ENCODE measurements at places on chromosomes 12 and 14.

- no peak for DNase-seq
Measured at GRCh38 chr12:103513875-103514274, 18.1 kb upstream of the C12orf42 start.

GRCh38 chr12:88922816-88923215 is 342.5 kb upstream of the KITLG start:
- DNase-seq: no peak

- DNase-seq: no peak
Measured at GRCh38 chr14:33282331-33283230, 343.9 kb downstream of the NPAS3 start.

DNA sequence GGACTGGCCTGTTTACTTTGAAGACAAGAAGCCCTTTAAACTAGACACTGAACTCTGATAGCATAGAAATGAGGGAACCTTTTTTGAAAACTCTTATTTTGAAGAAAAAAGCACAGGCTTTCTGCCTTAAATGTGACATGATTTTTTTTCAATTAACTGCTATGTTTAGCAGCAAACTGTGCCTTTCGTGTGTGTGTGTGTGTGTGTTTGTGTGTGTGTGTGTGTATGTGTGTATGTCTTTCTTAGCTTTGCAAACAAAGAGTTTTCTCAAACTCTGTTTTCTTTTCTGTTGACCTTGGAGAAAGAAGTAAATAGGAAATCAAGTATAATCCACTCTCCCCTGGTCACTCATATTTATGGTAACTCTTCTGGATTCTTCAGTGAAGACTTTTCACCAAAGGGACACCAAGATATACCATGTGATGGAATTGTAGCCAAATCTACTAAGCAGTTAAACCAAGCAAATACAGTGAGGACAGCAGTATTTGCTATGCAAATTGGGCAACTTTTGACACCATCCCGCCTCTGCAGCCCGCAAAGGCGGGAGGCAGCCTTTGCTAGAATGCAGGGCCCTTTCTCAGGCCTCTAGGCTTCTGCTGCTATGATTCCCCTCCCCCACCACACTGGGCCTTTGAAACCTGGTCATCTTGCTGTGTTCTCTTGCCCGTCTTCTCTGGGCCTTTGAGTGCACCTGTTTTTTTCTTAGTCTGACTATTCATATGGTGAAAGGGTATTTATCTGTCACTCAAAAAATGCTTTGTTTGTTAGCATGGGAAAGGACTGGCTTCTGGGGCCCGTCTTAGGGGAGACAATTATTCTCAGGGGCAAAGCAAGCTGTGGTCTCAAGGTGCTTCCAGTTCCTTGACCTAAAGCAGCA is 107.9 kb downstream of the MYRFL start:
- no peak for DNase-seq

DNA sequence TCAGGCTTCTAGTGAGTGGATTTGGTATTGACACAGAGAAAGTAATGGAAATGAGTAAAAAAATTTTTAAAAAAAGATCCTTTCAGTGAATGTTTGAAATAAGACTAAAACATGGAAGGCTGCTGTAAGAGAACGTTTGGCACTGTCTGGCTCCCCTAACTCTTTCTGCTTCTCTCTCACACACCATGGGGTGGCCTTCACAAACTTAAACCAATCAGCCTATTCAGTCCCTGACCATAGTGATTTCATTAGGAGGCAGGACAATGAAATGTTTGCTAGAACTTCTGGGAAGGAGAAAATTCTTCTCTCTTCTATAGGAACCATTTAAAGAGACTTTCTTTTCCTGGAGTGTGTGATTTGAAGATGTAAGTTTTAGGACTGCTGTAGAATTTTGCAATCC is 84.2 kb upstream of the GRIN2B start:
- no peak for DNase-seq

DNA sequence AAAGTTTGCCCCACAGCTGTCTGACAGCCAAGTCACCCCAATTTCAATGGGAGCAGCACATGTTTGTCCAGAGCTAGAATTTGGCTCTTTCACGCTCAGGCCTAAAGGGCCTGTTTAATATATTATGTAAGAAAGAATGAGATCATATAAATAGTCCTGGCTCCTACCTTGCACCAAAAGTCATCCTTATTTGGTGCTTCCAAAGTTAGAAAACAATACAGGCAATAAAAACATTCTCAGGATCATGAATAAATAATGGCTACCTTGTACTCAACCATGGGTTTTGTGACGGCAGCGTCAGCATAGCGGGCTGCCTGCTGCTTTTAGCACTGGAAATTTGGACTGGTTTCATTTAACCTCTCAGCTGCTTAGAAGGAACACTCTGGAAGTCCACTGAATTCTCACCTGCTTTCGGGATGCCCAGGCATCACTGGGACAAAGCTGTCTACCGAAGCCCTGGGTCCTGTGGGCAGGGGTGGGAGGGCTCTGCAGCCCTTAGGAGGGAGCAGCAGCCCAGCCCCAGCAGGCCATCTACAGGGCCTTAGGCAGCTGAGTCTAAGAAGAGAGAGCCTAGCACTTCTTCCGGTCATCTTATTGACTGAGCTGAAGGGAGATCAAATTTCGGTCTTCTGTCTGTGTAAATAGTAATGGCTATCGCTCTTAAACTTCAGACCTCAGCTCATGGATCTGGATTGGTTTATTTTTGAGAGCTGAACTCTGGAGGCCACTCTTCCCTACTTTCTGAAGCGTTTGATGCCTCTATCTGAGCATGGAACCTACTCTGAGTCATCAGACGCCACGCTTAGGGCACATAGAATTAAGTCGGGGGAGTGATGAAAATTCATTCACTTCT is 106.5 kb downstream of the SAMD4A start:
- no peak for DNase-seq

DNA sequence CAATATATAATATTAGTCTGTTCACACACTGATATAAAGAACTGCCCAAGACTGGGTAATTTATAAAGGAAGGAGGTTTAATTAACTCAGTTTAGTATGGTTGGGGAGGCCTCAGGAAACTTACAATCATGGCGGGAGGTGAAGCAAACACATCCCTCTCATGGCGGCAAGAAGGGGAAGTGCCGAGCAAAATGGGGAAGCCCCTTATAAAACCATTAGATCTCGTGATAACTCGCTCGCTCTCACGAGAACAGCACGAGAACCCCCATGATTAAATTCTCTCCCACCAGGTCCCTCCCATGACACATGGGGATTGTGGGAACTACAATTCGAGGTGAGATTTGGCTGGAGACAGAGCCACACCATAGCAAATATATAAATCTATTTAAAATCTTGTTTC is 269.8 kb downstream of the ATP23 start:
- no peak for DNase-seq

DNA sequence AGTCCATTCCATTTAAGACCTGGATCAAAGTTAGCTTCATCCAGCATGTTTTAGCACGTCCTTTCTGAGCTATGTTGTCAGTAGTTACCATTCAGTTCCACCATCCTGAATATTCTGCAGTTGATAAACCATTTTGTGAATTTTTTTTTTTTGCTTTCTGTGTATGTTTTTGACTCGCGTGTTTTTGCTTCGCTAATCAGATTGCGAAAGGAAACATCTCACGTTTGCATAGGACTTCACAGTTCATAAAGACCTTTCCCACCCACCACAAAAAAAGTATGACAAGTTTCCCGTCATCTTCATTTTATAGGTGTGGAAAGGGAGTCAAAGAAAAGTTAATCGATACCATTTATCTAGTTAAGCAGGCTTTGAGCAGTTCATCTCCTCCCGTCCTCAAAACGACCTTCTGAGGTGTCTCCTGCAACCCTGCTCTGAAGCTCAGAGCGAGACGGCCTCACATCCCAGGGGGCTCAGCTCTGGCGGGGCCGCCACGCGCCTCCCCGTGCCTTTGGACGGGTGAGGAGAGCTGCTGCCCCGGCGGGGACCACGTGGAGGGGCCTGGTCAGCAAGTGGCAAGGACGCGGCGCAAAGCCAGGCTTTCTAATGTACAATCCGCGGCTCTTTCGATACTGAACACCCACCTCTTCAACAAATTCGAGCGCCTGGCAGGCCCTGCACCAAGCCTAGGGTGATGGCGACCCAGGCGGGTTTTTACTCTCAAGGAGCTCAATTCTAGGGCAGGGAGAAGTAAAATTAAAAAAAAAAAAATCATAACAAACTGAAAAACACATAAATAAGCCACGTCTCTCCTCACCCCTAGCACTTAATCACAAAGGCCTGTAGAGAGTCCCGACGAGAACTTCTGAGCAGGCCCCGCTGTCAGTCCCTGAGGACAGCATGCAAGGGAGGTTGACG is 988 bp upstream of the TMEM263 start:
- DNase-seq: peak; percentile 48

- no peak for DNase-seq
Measured at GRCh38 chr12:3998968-3999792, 126.0 kb upstream of the PARP11 start.

- no peak for DNase-seq
Measured at GRCh38 chr14:78581229-78581628, 411.1 kb downstream of the NRXN3 start.

- DNase-seq: no peak
Measured at GRCh38 chr12:96445691-96446583, 43.4 kb upstream of the CFAP54 start.

DNA sequence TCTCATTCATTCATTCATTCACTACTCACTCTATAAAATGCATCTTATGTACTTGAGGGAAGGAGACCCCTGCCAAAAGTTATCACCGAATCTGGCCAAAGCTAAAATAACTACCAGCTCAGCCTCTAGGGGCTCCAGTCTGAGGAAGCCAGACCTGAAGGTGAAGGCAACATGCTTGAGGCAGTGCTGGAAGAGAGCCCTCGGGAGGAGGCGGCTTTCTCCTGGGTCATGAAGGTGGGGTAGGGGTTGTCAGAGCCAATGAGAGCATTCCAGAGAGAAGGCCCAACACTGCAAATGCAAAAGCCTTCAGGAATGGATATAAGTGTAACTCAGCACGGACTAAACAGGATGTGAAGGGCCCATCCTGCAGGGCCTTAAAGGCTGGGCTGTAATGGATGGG is 62.4 kb downstream of the GSC start:
- no peak for DNase-seq

GRCh38 chr14:102560458-102561261 is 31.8 kb upstream of the RCOR1 start:
- no peak for DNase-seq

- no peak for DNase-seq
Measured at GRCh38 chr14:99936738-99937474, 128.3 kb upstream of the EVL start.

GRCh38 chr14:96079066-96079465 is 39.9 kb downstream of the C14orf132 start:
- DNase-seq: no peak

GRCh38 chr14:36450550-36450949 is 69.5 kb downstream of the NKX2-1 start:
- no peak for DNase-seq

DNA sequence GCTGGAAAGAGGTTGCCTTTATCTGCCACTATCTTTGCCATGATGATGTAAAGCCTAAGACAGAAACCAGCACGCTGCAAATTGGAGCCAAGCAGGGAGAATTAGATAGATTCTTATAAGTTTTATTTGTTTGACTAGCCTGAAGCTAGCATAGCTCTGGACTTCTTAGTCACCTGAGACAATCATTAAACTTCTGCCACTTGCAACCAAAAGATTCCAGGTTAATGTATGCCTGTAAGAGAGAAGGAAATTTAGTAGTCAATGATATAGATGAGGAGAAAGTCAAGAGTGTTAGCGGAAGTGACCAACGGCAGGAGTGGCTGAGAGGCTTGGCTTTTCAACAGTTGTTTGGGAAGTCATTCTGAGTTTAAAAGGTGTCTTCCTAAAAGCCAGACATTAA is 1106.6 kb downstream of the VRK1 start:
- DNase-seq: no peak

DNA sequence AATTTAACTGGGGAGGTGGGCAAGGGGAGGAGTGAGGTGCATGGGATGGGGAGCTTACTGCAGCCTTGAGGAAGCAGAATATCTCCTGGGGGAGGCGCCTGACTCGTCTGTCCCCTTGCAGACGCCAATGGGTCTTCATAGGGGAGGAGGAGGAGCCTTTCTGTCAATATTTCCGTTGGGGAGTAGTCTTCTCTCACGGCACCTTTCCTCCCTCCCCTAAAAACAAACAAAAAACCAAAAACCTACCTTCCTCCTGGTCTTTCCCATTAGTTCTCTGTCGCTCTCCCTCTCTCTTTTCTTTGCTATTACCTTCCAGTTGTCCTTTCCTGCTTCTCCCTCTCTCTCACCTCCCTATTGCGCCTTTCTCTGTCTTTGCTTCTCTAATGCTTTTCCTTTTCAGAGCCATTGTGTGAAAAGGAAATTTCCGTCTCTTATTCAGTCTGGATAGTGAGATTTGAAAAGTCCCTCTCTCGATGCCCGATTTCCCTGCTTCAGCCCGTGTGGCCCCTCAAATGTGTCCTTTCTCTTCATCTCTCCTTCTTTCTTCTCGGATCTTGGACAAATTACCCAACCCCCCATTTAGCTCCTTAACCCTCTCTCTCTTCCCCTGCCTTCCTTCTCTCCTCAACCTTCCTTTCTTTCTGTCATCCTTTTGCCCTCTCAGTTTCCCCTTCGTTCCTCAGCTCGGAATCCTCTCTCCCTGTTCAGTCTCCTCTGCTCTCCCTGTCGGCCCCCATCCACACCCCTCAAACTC is 5.9 kb downstream of the GPR84 start:
- peak; percentile 69 for DNase-seq

DNA sequence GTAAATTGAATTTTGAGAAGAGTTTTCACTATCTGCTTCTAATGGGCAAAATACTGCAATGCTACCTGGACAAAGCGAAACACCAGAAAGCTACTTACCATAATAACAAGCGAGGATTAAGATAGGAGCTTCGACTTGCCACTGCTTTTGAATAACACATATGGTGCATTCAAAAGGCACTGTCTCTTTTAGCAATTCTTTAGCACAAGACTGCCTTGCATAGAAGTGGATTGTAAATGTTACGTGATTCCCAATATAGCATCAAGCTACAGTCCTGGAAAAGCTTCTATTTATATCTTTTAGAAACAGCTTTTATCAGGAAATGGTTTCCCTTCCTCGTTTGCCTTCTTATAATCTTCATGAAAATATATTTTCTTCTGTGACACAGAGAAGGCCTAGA is 258.7 kb upstream of the PDE3A start:
- no peak for DNase-seq

GRCh38 chr14:23021434-23021833 is 11.5 kb upstream of the C14orf93 start:
- no peak for DNase-seq

- no peak for DNase-seq
Measured at GRCh38 chr14:90576581-90576980, 179.8 kb downstream of the CALM1 start.

GRCh38 chr12:16605642-16606116 is 283 bp downstream of the LMO3 start:
- peak; percentile 95 for DNase-seq

GRCh38 chr12:68178184-68178583 is 18.6 kb upstream of the IFNG start:
- DNase-seq: no peak

- no peak for DNase-seq
Measured at GRCh38 chr12:68482660-68483059, 128.0 kb upstream of the RAP1B start.

DNA sequence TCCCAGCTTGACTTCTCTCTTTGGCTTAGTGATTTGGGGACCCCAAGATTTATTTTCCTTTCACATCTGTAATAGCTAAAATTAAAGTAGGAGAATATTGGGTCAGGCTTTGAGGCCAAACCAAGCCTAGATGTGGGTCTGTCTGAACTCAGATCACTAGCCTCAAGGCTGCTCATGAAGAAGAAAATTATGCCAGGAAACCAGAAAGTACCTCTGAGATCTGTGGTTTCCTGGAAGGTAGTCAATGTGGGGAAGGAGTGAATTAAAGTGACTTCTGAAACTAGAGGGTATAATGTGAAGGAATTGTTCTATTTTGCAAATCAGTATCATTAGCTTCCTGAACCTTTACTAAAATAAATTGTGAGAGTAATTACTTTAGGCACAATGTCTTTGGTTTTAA is 13.4 kb upstream of the CLEC12A start:
- DNase-seq: no peak

GRCh38 chr12:49983892-49984291 is 11.1 kb downstream of the AQP6 start:
- DNase-seq: no peak

Measured in NCI-H146 (cell line).